ENCODE measurements at places on chromosomes 7 and 10.

DNA sequence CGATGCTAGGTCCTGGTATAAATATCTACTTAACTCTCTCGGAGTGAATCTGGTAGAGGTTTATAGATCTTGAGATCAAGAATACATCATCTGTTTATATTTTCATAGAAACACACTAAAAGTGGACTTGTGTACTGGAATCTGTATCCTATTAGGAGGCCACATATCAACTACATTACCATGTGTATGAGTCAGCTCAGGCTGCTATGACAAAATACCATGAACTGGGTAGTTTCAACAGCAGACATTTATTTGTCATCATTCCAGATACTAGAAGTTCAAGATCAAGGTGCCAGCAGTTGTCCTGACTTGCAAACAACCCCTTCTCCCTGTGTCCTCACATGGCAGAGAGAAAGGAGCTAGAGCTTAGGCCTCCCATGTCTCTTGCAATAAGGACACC, 113.9 kb upstream of the PFKP start:
- DNase-seq: no peak

DNA sequence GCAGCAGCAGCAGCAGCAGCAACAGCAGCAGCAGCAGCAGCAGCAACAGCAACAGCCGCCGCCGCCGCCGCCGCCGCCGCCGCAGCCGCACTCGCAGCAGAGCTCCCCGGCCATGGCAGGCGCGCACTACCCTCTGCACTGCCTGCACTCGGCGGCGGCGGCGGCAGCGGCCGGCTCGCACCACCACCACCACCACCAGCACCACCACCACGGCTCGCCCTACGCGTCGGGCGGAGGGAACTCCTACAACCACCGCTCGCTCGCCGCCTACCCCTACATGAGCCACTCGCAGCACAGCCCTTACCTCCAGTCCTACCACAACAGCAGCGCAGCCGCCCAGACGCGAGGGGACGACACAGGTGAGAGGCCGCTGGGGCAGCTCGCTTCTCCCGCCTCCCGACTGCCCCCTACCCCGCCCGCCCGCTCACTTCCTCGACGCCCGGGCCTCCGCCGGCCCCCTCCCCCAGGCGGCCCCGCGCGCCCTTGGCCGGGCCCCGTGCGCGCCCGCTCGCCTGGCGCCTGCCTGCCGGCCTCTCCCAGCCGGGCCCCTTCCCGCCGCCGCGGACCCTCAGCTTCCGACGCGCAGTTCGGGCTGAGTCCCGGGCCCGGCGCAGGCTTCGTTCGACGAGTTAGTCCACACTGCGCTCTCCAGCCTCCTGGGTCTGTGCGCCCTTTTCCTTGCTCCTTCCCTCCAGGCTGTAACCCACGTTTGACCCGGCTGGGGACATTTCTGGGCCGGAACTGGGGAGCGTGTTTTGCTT, 882 bp downstream of the DLX6 start:
- no peak for DNase-seq

GRCh38 chr10:8331387-8331786, 276.9 kb downstream of the GATA3 start:
- DNase-seq: no peak

DNA sequence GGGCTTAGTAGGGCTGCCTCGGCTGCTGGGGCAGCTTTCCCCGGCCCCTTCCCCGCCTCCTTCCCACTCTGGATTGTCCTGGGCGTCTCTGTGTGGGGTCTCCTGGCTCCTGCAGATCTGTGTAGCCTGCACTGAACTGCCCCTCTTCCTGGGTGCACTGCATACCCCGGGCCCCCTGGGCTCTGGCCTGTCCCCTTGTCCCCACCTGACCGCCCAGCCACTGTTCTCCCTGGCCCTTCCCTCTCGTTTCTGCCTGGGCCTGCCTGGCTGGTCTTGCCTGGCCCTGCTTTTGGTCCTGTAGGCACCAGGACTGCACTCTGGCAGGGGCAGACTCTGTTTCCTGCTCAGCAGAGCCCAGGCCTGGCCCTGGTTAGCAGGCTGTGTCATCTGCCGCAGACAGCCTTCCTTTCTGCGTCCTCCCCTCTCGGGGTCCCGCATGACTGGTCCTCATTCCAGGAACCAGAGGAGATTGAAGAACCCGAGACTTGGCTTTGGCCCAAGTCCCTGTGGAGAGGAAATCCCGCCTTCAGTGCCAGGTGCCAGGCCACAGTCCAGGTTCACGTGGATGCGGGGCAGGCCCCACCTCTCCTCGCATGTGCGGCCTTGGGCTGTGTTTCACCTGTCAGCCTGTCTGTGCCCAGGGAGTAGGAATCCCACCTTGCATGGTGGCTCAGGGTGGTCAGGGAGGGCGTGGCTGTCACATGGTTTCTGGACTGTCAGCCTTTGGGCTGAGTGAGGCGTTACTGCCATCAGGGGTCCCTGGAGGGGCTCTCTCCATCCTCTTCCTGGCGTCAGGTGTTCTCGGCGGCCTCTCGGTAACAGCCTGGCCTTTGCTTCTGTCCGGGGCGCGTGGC, 9.2 kb downstream of the INPP5A start:
- no peak for DNase-seq

- DNase-seq: no peak
These were observed 51.7 kb upstream of the LEP start for GRCh38 chr7:128189231-128189930.

DNA sequence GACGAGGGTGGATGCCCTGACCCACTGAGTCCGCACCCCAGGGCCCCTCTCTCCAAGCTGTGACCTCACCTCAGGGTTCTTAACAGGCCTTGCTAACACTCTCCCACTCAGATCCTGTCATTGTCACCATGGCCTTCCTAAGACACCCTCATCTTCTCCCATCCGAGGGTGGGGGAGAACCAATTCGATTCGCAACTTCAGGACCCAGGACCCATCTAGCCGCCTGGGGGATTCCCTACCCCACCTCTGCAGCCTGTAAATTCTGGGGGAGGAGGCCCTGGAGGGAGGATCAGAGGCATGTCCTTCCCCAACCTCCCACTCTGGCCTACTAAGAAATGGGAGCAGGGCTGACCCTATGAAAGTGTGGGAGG, 17.4 kb downstream of the TRIM8 start:
- DNase-seq: no peak

DNA sequence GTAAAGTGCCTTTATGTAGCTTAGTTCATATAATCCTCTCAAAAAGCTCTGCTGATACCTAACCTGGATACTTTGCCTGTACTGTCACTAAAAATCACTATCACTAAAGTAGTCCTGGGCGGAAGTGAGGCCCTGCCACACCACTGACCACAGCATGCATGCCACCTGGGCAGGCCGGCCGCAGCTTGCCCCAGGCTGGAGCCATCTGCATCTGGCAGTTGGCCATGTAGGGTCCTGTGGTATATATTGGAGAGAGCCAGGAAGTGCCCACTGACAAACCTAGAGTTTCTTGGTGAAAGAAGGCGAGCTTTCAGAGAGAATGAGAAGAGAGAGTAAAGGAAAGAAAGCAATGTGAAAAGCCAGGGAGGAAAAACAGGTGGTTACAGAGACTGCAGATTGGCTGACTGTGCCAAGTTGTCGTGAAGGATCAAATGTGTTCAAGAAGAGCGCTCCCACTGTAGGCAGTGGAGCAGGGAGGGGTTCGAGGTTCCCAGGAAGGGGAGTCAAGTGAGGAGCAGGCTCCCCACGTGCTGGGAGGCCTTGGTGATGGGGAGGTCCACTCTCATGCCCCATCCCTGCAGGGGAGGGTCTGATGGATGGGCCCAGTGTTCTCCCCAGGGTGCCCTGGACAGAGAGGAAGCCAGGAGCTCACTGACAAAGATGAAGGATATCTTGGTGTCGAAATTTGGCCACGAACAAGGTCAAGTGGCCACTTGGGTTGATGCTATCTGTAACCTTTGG, 13.6 kb downstream of the LOXL4 start:
- DNase-seq: no peak

- DNase-seq: no peak
These were observed 33.5 kb upstream of the SLC26A3 start for GRCh38 chr7:107836237-107837144.

DNA sequence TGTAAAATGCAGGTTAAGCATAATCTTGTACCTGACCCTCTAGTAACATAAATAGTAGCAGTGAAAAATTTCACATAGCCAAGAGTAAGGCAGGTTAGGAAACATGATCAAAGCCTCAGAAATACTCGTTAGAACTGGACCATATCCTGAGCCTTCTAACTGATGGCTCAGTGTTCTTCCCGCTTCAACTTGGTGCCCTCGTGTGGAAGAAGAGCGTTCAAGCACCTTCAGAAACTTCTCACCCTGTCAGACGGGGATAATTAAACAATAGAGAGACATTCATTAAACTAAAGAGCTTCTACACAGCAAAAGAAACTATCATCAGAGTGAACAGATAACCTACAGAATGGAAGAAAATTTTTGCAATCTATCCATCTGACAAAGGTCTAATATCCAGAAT, 124.5 kb downstream of the MYOF start:
- DNase-seq: no peak

GRCh38 chr10:131690805-131691239, 210.0 kb upstream of the PPP2R2D start:
- DNase-seq: no peak

DNA sequence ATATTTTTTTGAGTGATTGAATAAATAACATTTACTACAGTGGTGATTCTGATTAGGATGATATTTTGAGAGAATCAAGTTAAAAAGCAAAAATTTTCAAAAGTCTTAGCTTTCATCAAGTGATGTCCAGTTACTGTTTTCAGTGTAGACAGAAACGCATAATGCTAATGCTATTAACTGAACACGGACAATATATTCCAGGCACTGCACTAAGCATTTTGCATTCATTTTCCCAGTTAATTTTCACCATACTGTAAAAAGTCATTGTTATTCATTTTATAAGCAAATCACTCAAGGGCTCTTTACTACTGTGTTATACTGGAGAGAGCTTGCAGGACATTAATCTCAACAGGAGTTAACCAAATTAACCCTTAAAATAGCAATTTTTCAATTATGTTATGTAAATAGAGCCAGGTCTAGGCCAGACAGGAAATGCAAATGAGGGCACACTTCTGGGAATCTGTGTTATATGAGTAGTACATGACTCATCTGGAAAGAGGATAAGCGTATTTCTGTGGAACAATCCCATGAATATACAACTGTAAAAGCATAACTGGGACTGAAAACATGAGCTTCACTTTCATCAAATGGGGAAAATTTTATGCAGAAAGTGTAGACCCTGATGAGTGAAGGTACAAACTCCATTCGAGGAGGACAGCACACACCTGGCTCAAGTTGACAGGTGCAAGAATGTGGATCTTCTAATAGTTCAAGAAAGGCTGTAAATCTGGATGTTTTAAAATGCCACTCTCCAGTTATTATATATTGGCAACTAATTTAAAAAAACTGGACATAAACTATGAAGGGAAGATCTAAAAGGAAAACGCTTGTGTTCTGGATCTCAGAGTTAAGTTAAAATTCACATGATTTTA, 75.4 kb downstream of the ANK3 start:
- no peak for DNase-seq

DNA sequence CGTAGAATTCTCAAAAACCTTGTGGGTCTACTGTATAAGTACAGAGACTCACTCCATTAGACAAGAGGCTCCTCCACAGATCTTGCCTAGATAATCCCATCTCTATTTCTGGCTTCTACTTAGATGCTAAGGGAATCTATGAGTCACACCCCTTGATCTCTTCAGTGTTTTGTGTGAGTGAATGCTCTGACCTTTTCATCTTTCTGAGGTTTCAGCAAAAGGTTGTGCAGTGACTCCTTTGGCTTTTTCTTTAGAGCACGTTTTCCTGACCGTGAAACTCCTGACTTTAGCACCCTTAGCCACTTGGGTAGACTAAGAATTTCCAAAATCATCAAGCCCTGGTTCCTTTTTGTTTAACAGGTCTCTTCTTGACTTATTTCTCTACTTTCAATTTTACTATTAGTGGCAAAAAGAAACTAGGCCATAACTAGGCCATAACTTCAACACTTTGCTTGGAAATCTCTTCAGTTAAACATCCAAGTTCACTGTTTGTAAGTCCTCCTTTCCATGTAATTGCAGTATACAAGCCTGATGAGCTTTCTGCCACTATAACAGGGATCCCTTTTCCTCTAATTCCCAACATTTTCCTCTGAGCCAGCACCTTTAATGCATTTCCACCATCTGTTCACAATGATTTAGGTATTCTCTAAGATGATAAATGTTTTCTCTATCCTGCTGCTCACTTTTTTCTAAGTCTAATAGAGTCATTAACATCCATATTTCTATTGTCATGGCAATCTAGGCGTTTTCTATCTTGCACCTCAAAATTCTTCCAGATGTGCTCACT, 19.4 kb downstream of the COPG2 start:
- DNase-seq: no peak

GRCh38 chr10:129161150-129161549, 305.9 kb upstream of the MGMT start:
- DNase-seq: no peak

- no peak for DNase-seq
These were observed 103.8 kb downstream of the INPP5A start for GRCh38 chr10:132641401-132641800.

DNA sequence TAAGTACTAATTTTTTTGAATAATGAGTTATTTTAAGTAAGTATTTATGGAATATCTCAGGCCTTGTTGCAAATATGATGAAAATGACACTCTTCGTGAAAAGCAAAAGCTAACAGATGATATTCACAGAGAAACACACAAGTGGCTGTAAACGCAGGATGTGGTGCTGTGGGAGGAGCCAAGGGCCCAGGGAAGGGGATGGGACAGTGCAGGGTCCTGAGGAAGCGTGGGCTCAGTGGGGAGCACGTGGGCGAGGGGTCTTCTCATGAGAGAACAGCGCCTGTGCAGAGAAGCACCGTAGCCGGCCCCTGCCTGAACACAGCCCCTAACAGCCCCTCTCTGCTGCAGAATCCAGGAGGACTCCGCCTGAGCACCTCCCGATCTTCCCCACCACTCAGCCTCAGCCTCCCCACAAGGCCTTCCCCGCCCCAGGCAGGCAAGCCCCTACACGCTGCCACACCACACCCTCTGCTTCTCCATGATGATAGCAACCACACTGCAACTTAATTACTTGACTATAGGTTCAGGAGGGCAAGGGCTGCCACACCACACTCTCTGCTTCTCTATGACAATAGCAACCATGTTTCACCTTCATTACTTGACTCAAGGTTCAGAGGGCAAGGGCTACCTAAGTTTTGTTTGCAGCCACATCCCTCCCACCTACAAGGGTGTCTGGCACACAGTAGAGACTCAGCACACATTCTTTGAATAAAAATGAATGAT, 152.6 kb upstream of the RNF32 start:
- DNase-seq: no peak

GRCh38 chr7:2247141-2247995, 5.3 kb downstream of the NUDT1 start:
- no peak for DNase-seq

DNA sequence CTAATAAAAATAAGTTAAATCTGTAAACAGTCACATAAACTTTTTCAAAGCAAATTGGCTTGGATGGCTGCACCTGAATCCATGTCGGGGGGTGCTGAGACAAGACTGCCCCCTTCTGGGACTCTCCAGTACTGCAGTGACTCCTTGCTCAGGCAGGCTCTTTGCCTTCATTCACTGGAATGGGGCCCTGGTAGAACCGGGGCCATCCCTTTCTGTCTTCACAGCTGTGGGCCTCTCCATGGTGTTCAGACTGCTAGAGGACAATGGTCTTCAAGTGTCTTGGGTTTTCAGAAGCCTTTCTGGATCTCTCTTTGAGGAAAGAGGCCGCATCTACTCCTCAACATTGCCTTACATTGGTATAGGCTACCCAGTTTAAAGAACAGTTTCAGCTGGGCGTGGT, 16.1 kb upstream of the IMPDH1 start:
- DNase-seq: peak; percentile 58
